ENCODE measurements at places on chromosomes 12 and 14. TPM values are rescaled to one million over a fixed set of nuclear protein-coding genes. Genes with fewer than 3 reads are reported as not detected.

The ARHGEF40 gene
- total RNA-seq: 10.3 TPM

GRCh38 chr12:65598688-65599087 is 225.6 kb upstream of the HMGA2 start:
- no peak for DNase-seq

GRCh38 chr12:116423094-116423493 is 136.1 kb upstream of the MAP1LC3B2 start:
- DNase-seq: no peak

DNA sequence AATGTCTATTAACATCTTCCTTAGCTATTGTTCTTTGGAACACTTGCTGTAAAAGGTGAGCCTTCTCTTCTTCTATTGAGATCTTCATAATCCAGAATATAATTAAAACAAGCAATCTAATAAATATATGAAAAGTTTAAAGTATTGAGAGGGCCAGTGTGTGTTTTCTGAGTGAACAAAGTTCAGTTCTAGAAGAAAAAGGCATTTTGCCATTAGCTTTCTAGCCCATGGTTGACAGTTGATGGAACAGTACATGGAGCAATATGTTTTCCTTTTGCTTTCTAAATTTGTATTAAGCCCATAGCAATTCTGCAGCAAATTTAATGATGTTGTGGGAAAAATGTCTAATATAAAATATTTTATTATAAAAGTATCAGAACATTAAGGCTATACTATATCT is 853.0 kb downstream of the TRHDE start:
- DNase-seq: no peak
